ENCODE measurements at places on chromosomes 5 and 9.

GRCh38 chr5:181260720-181261319 lies at the start of gene TRIM52:
TRIM52 (minus strand) TSS chr5:181261143; CDS start chr5:181260813, 330 bp downstream.
- DNase-seq, result peak; percentile 90

GRCh38 chr5:126972062-126972895 lies 58.1 kb downstream of the MARCHF3 start:
- peak; percentile 19 for DNase-seq

- DNase-seq, result peak; percentile 38
Observed at GRCh38 chr9:129352146-129352865, 174.2 kb upstream of the IER5L start.

DNA sequence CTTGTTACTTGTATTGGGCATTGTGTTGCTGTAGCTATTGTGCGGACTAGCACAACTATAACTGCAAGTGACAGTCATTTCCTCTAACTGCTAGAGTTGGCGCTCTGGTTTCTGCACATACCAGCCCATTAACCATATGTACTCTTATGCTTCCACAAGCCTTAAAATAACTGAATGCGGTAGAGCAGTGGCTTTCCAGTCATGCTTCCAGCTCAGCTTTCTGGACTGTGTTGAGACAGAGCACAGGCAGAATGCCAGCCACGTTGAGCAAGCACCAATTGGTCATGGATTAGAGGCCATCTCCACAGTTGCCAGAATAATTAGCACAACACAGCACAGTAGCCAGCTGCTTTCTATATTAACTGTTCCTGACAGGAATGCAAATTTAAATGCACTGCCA lies 12.2 kb downstream of the INVS start:
- DNase-seq, result no peak

DNA sequence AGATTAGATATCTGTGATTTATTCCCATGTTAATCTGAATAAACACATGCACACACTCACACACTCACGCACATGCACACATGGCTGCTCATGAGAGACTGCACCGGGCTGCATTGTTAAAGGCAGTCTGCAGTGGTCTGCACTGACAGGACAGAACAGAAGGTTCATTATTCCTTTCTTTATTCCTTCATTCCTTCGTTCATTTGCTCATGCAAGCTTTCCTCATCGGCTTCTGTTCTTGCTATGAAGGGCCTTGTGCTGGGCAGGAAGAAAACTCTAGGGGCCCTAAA lies 41.4 kb upstream of the FSTL4 start:
- DNase-seq, result no peak

- DNase-seq, result no peak
Observed at GRCh38 chr9:34573599-34574325, 15.8 kb downstream of the CNTFR start.

GRCh38 chr5:39616131-39616530 lies 191.4 kb upstream of the DAB2 start:
- DNase-seq, result no peak

DNA sequence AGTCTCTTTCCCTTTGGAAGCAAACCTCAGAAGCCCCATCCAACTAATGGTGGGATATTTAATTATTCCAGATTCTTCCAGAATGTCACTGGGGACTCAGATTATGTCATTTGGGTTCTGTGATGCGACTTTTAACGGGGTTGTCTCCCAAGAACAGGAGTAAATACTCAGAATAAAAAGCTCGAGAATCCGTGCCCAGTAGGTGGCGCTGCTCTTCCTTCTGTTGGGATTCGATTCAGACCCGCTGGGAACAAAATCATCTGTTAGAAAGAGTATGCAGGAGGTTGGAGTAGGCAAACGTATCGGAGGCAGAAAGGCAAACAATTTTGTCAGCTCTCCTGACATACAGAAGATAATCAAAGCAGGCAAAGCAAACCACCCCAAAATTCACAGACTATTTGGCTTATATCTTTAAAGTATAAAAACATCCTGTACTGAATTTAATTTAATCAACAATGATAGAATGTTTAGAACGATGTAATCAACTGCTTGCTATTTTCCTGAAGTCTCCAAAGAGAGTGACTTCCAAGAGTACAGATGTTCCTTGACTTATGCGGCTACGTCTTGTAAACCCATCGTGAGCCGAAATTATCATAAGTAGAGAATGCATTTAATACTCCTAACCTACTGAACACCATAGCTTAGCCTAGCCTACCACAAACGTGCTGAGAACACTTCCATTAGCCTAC lies 169.8 kb upstream of the RAI14 start:
- peak; percentile 76 for DNase-seq

GRCh38 chr5:31135542-31135941 lies 57.9 kb upstream of the CDH6 start:
- DNase-seq, result no peak

GRCh38 chr9:137215196-137215986 lies 6.6 kb downstream of the RNF208 start:
- DNase-seq, result no peak

GRCh38 chr9:128383007-128383753 lies 12.0 kb downstream of the URM1 start:
- no peak for DNase-seq

GRCh38 chr5:112921026-112921832 lies 798 bp downstream of the REEP5 start:
- peak; percentile 69 for DNase-seq

- DNase-seq, result peak; percentile 2
Observed at GRCh38 chr5:37840053-37841034, 503 bp upstream of the GDNF start.

- no peak for DNase-seq
Observed at GRCh38 chr5:158886086-158886485, 213.6 kb downstream of the EBF1 start.

- DNase-seq, result no peak
Observed at GRCh38 chr9:115642285-115642684, 511.3 kb upstream of the PAPPA start.

DNA sequence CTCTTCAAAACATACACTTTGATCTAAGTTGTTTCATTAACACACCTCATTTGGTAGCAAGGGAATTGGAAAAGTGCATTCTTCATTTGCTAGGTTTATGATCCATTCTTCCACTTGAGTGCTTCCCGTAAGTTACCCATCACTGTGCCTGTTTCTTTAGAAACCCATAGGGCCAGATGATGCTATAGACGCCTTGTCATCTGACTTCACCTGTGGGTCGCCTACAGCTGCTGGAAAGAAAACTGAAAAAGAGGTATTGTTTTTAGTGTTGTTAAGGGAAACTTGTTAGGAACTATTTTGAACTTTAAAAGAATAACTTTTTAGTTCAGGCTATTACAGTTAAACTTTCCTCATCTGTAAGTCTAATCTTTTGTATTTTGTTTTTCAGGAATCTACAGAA lies 66.6 kb downstream of the ERAP1 start:
- DNase-seq, result no peak

DNA sequence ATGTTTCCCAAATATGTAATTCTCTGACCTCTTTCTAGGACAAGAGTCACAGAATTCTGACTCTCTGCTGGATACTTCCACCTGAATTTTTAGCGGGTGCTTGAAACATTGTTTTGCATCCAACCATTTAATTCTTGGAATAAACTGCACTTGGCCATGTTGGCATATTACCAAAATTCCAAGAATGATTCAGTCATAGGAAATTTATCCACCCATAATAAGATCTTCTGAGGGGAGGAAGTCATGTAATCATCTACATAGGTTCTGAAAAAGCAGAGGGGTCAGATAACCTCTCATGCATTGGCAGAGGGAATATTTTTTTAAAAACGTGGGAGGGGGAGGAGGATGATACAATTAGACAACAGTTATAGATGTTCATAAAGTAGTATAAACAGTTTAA lies 156.9 kb downstream of the PAM start:
- no peak for DNase-seq

DNA sequence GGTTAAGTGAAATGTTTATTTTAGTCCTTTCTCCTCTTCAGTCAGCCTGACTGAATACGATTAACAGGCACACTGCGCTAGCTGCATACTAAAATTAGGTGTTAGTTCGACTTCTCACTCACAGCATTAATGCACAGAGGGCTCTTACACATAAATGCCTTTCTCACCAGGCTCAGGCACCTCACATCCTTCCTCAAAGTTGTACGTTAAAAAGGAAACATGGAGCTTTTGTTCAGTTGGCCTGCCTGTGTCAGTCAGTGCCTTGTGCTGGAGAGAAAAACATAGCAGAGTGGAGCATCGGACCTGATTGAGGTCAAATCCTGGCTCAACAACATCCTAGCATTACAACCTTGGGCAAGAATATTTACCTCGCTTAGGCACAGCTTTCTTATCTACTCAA lies 236.0 kb upstream of the ZNF462 start:
- no peak for DNase-seq

DNA sequence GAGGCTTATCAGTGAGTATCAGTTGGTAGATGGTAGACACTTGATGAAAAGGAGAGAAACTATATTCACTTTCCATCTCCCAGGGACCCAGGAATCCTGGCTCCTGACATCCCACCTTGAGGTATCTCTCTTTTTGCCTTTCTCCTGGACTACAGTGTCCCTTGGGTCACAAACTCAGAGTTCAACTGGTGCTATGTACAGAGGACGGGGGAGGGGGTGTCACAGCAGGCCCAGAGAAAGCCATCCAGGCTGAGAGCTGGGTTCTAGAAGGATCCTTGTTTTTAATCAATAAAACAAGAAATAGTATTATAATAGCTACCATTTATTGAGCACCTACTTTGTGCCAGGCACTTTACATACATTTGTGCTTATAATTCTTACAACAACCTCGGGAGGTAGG lies 10.3 kb downstream of the MYORG start:
- DNase-seq, result no peak

GRCh38 chr5:38780945-38781344 lies 64.9 kb upstream of the OSMR start:
- DNase-seq, result no peak

- no peak for DNase-seq
Observed at GRCh38 chr5:158849219-158849791, 250.4 kb downstream of the EBF1 start.

DNA sequence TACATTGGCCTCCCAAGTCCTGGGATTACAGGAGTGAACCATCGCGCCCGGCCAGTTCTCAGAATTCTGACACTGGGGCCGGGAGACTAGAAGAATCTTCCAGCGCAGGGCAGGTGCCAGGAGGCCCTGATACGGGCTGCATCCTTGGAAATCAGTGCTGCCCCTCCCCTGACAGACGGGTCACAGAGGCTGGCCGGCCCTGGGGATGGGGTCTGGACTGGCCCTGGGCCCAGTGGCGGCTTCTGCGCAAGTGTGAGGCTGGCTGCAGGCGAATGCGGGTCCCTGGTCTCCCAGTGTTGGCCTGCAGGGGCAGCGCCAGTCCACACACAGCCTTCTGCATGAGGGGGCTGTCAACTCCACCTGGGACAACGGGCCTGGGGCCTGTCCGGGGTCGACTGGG lies 831 bp upstream of the TBC1D9B start:
- DNase-seq, result no peak

- no peak for DNase-seq
Observed at GRCh38 chr5:36654564-36654963, 48.2 kb downstream of the SLC1A3 start.

GRCh38 chr9:34203992-34204635 lies 25.3 kb downstream of the UBAP1 start:
- DNase-seq, result no peak

DNA sequence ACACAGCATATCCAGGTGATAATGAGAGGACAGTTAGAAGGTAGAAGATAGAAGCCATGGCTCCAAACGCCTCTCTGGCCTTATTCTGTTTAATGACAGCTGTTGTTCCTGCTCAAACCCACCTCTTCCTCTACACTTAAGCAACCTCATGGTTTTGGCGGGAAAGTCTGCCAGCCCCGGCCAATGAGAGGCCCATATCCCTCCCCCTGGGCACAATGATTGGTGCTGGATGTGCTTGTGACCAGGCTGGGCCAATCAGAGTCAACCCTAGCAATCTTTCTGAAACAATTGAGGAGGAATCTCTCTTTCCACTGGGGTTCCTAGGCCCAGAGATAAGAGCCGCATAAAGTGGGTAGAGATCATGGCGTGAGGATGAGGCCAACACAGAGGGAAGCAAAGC lies 4.8 kb upstream of the GFI1B start:
- DNase-seq, result no peak

GRCh38 chr5:90547072-90547536 lies 11.5 kb upstream of the ADGRV1 start:
- DNase-seq, result no peak

All from activated naive CD8-positive, alpha-beta T cell treated with anti-CD3 and anti-CD28 coated beads, Interleukin-2, amount 50 U/mL, for 24 hours (primary cell).